ENCODE measurements at places on chromosomes 16 and 17.
A peak's percentile ranks its signal among the peaks of the same experiment; 100 is the strongest.

- no peak for DNase-seq
Observed at GRCh38 chr16:83974475-83974874, 6.4 kb downstream of the NECAB2 start.

- DNase-seq = no peak
Observed at GRCh38 chr17:80363120-80363515, 51.8 kb upstream of the ENDOV start.

DNA sequence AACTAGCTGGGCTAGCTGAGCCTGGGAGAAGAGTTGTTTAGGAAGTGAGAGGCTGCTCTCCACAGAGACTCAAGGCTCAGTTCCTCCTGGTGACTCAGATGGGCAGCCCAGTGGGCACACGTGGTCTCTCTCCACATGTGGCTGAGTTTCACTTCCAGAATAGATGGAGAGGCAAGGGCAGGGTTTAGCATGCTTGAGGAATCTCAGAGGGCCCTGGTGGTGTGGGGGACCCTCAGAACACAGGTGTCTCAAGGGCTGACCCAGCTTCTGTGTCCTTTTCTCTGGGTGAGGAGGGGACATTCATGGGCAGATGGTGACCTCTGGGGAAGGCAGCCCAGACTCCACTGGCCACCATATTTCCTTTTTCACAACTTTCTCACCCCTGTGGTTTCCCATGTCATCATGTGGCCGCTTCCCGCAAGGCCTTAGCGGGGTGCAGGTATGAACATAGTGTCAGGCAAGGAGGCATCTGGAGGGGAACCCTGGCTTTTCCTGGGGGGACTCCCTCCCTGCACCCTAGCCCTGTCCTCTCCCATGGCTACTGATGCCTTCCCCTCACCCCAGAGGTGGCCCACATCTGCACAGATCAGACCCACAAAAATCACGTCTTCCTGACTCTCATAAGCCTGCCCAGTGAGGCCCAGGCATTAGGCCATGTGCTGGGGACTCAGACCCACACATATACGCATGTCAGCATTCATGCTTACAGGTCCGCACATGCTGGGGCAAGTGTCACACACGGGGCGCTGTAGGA, 3.3 kb downstream of the GRN start:
- DNase-seq = peak; percentile 50

DNA sequence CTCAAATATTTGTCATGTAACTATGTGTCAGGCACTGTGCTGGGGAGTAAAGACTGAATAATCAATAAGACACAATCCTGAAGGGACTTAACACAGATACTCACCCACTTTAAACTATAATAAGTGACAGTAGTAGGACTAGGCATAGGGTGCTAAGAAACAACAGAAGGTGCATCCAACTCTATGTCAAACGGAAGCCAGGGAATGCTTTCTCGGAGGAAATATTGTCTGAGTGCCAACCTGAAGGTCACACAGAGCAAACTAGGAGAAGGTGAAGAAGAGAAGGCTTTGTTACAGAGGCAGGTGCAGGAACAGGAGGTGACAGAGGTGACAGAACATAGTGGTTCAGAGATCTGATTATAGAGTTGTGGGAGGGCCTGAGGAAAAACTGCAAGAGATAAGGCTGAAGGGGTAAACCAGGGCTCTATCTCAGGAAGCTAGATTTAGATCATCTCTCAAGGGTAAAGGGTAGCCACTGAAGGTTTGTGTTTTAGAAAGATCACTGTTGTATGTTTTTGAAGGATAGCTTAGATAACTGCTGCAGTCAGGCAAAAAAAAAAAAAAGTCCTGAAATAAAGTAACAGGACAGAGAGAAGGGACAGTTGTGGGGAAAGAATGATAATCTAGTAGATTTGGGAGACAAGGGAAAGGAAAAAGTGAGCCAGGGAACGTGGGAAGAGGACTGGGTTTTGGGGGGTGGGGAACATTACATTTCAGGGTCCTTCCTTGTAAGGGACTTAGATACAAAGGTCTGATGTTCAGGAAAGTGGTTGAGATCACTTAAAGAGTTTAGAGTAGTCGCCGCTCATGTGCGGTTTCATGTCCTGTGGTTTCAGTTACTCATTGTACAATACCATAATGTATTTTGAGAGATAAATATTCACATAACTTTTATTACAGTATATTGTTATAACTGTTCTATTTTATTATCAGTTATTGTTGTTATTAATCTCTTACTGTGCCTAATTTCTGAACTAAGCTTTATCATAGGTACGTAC, 85.6 kb upstream of the NETO2 start:
- no peak for DNase-seq

- DNase-seq = no peak
Observed at GRCh38 chr17:47931848-47932247, 9.5 kb upstream of the PNPO start.

GRCh38 chr17:56230660-56231059, 77.4 kb downstream of the ANKFN1 start:
- DNase-seq = no peak

- no peak for DNase-seq
Observed at GRCh38 chr17:17526369-17526768, 30.2 kb upstream of the RASD1 start.
